Lung (tissue), 17 donors: ENCODE measurements at places on chromosomes 2 and 18. TPM values are rescaled to one million over a fixed set of nuclear protein-coding genes. Genes with fewer than 3 reads are reported as not detected.

Gene MALL
- total RNA-seq = 123 TPM

Gene DYTN
- not detected for total RNA-seq

Gene REG1B
- total RNA-seq = not detected

Gene LRRC30
- total RNA-seq = not detected

Gene THUMPD2
- 28.1 TPM for total RNA-seq

Gene C18orf32
- 58.0 TPM for total RNA-seq

Gene SERPINB7
- 0.17 TPM for total RNA-seq

Gene CD207
- total RNA-seq = 0.11 TPM

Gene PRKAG3
- not detected for total RNA-seq

DNA sequence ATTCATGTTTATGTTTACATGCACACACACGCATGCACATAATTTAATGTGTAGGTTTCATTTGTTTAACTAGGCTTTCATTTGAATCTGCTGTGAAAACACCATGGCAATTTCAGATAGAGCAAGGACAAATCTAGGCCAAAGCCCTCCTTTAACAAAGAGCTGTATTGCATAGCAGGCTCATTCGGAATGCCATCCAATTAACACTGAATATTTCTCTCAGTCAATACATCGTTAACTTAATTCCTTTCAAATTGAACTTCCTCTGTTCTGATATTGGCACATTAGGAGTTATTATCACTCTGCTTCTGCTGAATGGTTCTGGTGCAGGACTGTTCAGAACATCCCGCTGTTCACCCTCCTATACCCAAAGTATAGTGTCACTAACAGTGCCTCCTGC is 435.1 kb upstream of the CDH20 start:
- H3K4me3 ChIP-seq = no peak overlapping the region
- no peaks in the 10 kb centered on the region for H3K4me1 ChIP-seq
- H3K27ac ChIP-seq = no peak overlapping the region
- H3K27me3 ChIP-seq = no peaks in the 10 kb centered on the region
- DNase-seq = no peak

GRCh38 chr2:215363461-215364156 is 51.8 kb downstream of the ATIC start:
- H3K27me3 ChIP-seq = no peaks in the 10 kb centered on the region
- H3K27ac ChIP-seq = no peak overlapping the region
- H3K36me3 ChIP-seq = peaks cover 11% of the 10 kb centered on the region
- H3K4me1 ChIP-seq = no peaks in the 10 kb centered on the region
- no peak overlapping the region for H3K4me3 ChIP-seq
- no peak for DNase-seq

DNA sequence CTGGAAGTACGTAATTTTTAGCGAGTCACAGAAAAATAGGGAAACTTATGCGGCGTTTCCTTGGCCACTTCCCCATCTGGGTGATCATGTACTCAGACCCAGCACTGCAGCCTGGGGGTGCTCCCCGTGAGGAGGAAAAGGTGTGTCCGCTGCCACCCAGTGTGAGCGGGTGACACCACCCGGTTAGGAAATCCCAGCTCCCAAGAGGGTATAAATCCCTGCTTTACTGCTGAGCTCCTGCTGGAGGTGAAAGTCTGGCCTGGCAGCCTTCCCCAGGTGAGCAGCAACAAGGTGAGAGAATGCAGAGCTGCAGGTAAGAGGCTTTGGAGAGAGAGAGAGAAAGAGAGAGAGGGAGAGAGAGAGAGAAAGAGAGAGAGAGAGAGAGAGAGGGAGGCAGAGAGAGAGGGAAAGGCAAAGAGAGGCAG is at the start of gene IL1R2:
TSS of gene IL1R2 (plus strand) at position 240 of the 425 bp plus-strand sequence. CDS start 16,616 bp downstream, outside the sequence.
- DNase-seq = no peak
- H3K27me3 ChIP-seq = no peaks in the 10 kb centered on the region
- H3K4me3 ChIP-seq = no peak within 1 kb of the TSS
- H3K4me1 ChIP-seq = peaks cover 2% of the 10 kb centered on the region
- H3K36me3 ChIP-seq = no peaks in the 10 kb centered on the region

- H3K4me3 ChIP-seq = no peak overlapping the region
- peaks cover 29% of the 10 kb centered on the region for H3K4me1 ChIP-seq
- no peaks in the 10 kb centered on the region for H3K36me3 ChIP-seq
- no peak overlapping the region for H3K27ac ChIP-seq
- DNase-seq = no peak
These were observed 73.5 kb downstream of the VAPA start for GRCh38 chr18:9987345-9987744.

GRCh38 chr18:49819071-49819662 is 5.8 kb upstream of the ACAA2 start:
- H3K4me3 ChIP-seq = no peak overlapping the region
- H3K27me3 ChIP-seq = no peaks in the 10 kb centered on the region
- no peak for DNase-seq
- no peak overlapping the region for H3K27ac ChIP-seq

GRCh38 chr18:5478261-5478660 is 65.5 kb downstream of the EPB41L3 start:
- no peak for DNase-seq
- no peak overlapping the region for H3K4me3 ChIP-seq
- H3K27ac ChIP-seq = no peak overlapping the region

- no peak overlapping the region for H3K4me3 ChIP-seq
- no peaks in the 10 kb centered on the region for H3K36me3 ChIP-seq
- no peak for DNase-seq
- no peaks in the 10 kb centered on the region for H3K4me1 ChIP-seq
- H3K27ac ChIP-seq = no peak overlapping the region
These were observed 294.2 kb downstream of the NDUFA10 start for GRCh38 chr2:239730897-239731296.

DNA sequence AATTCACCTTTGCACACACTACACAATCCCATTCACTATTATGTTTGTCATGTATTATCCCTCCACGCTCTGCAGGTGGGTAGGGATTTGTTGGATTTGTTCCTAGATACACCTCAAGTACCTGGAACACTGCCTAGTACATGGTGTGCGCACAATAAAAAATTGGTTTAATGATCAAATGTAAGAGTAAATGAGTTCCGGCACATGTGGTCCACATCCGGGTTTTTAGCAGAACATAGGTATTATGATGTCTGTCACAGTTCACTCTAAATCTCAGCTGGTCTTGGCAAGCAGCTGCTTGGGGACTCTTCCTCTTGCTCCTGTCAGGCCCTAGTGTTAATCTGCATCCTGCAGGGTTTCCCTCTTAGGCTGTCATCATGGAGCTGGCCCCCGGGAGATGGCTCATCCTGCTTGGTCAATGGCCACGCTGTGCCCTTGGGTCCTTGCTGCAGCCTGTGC is 21.8 kb upstream of the IL1R1 start:
- H3K27ac ChIP-seq = no peak overlapping the region
- no peak for DNase-seq
- H3K36me3 ChIP-seq = no peaks in the 10 kb centered on the region
- peaks cover 50% of the 10 kb centered on the region for H3K4me1 ChIP-seq
- H3K4me3 ChIP-seq = no peak overlapping the region

DNA sequence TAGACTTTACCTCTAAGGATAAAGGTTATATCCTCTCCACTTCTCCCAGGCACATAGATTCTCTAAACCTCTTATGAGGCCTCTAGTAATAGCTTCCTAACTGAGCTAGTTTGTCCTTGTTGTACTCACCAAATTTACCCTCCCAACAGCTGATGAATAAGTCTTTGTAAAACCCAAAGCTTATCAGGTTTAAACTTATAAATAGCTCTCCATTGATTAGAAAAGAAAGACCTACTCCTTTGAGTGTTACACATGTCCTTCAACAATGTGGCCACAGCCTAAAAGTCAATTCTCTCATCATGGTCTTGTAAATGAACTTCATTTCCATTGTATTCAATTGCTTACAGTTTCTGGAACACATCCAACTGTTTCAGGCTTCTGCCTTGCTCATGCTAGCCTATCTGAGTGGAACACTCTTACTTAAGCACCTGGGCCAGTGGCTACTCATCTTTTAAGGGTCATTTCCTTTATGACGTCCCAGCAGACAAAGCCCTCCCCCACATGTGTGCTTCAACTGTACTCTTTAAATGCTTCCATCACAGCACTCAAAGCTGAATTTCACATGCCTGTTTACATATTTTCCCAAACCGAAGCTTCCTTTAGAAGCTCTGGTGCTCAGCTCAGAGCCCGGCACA is 131.6 kb downstream of the CDH2 start:
- no peaks in the 10 kb centered on the region for H3K4me1 ChIP-seq
- no peak overlapping the region for H3K4me3 ChIP-seq
- no peaks in the 10 kb centered on the region for H3K27me3 ChIP-seq
- H3K27ac ChIP-seq = peak overlapping the region; percentile 49

DNA sequence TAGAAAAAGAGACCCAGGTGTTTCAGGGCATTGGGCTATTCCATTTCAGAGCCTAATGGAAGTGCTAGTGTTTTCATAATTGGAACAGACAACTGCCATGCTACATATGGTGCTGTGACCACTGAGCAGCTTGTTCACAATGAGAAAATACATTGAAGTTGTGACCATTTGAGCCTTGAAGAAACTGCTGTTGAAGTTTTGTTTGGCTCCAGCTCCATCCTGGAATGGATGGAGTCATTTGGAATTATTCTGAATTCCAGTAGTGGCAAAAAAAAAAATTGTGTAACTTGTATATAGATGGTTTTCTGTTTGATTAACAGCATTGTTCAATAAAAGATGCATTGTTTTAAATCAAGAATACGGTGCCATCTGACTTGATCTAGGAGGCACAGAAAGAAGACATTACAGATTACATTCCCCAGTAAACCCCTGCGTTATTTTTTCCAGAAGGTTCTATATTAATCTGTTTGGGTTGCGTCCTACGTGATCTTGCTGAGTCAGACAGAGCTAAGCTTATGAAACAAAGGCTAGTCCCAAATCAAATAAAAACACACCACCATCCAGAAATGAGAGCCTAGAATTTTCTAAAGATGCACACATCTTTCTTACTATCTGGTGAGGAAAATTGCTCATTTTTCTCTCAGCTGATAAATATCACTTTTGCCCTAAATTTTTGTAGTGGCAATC is 19.2 kb downstream of the FMNL2 start:
- DNase-seq = no peak
- no peaks in the 10 kb centered on the region for H3K4me1 ChIP-seq
- no peaks in the 10 kb centered on the region for H3K27me3 ChIP-seq
- H3K4me3 ChIP-seq = no peak overlapping the region
- no peaks in the 10 kb centered on the region for H3K36me3 ChIP-seq

GRCh38 chr2:237408335-237409000 is 5.5 kb downstream of the COL6A3 start:
- no peak overlapping the region for H3K27ac ChIP-seq
- no peak for DNase-seq
- no peaks in the 10 kb centered on the region for H3K27me3 ChIP-seq

DNA sequence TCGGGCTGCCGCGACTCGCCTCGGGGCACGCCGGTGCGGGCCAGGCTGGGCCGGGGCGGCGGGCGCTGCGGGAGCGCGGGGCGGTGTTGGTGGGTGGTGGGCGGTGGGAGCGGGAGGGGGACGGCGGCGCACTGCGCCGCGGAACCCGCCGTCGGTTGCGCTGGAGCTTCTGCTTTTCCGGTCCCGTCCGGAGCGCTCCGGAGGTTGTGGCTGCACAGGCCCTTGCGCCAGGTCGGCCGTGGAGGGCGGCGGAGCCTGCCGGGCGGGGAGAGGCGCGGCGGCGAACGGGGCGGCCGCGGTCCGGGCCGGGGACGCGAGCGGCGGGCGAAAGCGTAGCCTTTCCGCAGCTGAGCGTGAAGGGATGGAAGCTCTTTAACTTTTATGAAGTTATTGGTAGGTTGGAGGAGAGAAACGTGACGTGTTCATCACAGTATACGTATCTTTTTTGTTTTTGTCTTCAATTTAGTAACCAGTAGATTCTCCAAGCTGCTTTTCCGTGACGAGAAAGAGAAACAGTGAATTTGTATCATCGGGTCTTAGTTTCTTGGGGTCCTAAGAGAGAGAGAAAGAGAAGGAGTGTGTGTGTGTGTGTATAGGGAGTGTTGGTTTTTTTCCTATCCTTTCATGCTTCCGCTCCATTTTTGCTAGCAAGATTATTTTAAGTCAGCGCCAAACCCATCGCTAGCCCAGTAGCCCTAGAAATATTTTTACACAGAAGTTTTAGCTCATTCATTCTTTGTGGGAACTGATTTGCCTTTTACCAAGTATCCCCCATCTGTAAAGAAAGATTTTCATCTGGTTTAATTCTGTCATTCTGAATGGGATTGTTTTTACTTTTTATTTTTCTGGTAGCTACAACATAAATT is 535 bp downstream of the ATG4B start:
- peak overlapping the region; percentile 99 for H3K27ac ChIP-seq
- H3K4me1 ChIP-seq = peaks cover 16% of the 10 kb centered on the region
- peaks cover 16% of the 10 kb centered on the region for H3K36me3 ChIP-seq
- no peak for DNase-seq

DNA sequence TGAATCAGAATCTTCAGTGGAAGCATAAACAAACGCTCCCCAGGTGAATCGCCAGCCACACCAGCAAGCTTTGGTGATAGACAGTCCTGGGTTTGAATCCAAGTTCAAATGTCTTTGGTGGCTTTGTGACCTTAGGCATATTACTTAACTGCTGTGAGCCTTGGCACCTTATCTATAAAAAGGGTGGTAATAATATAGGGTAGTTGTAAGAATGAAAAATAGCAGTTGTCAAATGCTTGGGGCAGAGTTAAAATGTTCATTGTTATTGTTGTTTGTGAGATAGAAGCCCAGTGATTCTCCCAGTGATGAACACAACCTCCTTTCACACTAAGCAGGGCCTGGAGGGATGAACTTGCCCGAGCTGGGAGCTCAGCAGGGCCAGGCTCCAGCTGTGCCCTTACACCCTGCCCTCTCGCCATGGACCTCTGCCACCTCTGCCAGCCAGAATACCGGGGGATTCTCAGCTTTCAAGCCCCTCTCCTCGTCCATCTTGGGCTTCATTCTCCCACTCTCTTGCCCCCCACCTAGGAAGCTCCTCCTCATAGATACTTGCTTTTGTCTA is 6.1 kb upstream of the TMBIM1 start:
- H3K27ac ChIP-seq = no peak overlapping the region
- peaks cover 4% of the 10 kb centered on the region for H3K4me1 ChIP-seq
- DNase-seq = no peak
- H3K27me3 ChIP-seq = no peaks in the 10 kb centered on the region

DNA sequence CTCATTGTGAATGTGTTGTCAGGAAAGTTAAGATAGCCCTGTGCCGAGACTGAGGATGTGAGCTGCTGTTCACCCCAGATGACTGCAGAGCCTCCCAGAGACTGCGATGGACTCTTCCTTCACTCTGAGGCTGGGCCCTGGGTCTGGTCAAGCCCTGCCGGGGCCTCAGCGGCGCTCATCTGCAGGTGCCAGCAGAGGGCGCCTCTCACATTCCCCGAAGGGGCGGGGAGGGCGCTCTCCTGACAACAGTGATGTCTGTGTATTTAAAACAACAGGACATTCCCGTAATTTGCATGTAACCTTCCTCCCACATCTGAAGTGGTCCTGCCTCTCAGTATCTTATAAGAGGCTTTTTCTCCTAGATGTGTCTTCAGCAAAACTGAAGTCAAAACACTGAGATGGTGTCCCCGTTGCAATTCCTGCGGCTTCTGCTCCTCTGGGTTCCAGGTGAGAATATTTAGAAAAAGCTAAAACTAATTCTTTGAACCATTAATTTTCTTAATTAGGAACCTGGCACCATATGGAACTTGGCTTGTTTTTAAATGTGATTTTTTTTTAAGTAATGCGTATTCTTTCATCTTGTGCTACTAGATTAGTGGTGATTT is 1377.9 kb downstream of the RPIA start:
- H3K4me3 ChIP-seq = no peak overlapping the region
- no peaks in the 10 kb centered on the region for H3K36me3 ChIP-seq
- H3K27me3 ChIP-seq = no peaks in the 10 kb centered on the region
